ENCODE measurements at places on chromosomes 6 and 20. TPM values are rescaled to one million over a fixed set of nuclear protein-coding genes. Genes with fewer than 3 reads are reported as not detected.

GNAS-AS1 gene
- 0.33 TPM for total RNA-seq

SMIM8 gene
- total RNA-seq: 7.8 TPM

GGTLC1 gene
- total RNA-seq: not detected

GRIK2 gene
- total RNA-seq: under 0.01 TPM

CD109 gene
- 12.8 TPM for total RNA-seq

PHACTR3 gene
- not detected for total RNA-seq

C6orf163 gene
- 1.8 TPM for total RNA-seq

HEY2 gene
- not detected for total RNA-seq

SSTR4 gene
- total RNA-seq: not detected

IRF4 gene
- total RNA-seq: under 0.01 TPM

TSPO2 gene
- total RNA-seq: not detected

FABP7 gene
- total RNA-seq: not detected

CRISP3 gene
- total RNA-seq: not detected

SNAP25 gene
- total RNA-seq: 4.5 TPM

PAK5 gene
- total RNA-seq: not detected

GRCh38 chr20:3239867-3240775, 1.1 kb upstream of the SLC4A11 start:
- DNase-seq: peak; percentile 23

DNA sequence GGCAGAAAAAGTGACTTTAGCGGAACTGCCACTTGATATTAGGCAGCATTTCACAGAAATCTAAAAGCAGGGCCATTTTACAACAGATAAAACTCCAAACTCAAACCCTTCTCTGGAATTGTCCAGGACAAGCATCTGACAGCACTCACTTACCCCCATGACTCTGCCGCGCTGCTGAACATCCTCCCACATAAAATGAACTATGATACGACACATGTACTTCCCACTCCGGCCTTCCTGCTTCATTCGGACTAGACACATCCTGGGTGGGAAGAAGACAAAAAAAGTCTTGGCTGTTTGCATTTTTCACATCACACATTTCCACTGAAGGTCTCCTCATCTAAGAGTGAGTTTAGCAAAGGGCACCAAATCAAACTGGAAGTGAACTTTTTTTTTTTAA, 54.8 kb upstream of the FAM83C start:
- DNase-seq: no peak

DNA sequence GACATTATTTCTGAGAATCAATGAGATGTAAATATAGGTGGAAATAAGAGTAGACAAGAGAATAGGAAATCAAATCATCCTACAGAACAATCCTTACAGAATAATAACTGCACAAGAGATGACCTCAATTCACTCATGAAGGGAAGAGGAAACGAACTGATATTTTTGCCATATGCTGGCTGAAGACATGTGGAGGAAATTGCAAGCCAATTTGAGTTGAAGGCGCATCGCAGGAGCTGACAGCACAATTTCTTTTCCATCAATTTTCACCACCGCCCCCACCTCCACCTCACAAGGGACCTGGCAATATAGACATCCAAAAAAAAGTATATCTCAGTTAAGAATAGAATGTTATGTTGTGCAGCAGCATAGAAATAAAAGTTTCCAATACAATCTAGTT, 20.3 kb downstream of the CITED2 start:
- DNase-seq: no peak

- no peak for DNase-seq
These were observed 310.4 kb upstream of the SUPT3H start for GRCh38 chr6:45688180-45688579.

DNA sequence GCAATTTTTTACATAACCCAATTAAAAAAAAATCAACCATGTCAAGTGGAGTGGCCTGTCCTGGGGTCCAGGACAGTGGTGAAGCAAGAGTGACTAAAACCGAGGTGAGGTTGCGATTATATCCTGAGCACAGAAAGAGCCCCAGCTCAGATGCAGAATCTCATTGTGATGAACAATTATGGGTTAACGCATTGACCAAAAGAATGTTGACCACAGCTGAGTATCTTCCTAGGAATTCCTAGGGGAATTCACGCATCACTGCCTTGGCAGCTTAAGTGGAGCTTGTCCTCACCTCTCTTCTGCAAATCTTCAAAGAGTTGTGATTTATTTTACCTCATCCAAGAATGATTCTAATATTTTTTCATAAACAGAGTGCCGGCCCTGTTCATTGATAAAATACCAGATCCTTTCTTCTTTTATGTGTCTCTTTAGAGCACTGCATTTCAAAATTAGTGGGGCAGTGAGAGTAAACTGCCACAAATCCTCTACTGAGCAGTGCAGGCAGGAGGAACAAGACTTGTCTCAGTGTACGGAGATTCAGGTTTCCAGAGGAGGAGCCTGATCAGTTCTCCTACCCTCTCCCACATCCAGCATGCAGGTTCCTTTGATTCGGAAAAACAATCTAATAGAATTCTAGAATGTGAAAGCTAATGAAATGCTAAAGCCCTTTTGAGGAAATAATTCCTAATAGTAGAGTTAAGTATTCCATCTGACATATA, 60.1 kb upstream of the ZNF184 start:
- DNase-seq: no peak

DNA sequence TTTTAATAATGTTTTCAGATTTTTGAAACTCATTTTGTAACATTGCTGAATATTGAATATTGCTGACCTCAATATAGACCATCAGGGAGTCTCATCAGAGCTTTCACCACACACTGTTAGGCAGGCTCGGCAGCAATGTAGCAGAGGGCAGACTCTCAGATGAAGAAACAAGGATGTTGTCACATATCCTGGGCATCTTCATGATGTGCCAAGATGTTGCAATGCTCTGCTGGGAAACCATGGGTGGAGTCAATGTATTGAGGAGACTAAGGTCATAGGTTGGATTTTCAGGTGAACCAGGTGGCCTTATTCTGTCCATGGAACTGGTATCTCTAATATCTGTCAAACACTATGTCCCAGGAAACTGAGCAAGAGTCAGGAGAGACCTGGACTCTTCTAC, 27.3 kb downstream of the NR2E1 start:
- no peak for DNase-seq

DNA sequence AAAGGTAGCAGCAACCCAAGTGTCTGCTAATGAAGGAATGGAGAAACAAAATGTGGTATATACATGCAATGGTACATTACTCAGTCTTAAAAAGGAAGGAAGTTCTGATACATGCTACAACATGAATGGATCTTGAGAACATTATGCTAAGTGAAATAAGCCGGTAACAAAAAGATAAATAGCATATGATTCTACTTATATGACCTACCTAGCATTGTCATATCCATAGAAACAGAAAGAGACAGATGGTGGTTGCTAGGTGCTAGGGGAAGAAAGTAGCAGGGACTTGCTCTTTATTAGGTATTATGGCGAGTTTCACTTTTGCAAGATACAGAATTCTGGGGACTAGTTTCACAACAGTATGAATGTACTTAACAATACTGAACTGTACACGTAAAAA, 46.6 kb downstream of the UBR2 start:
- DNase-seq: no peak

DNA sequence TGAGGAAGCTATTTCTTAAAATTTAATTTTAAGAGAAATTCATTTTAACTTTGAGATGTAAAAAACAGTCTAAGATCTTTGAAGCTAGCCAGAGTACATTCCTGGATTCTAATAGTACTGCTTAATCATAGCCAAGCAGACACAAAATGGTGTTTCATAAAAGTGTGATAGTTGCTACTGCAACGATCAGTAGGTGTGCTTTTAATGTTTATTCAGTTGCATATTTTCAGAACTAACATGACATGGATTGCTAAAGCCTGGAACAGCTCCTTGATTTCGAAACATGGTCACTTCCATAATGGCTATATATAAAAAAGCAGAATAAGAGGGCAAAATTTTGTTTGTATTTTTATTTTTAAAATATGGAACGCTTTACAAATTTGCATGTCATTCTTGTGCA, 35.5 kb downstream of the SESN1 start:
- DNase-seq: peak; percentile 38

- no peak for DNase-seq
These were observed 37.4 kb downstream of the HIVEP2 start for GRCh38 chr6:142907544-142907943.

DNA sequence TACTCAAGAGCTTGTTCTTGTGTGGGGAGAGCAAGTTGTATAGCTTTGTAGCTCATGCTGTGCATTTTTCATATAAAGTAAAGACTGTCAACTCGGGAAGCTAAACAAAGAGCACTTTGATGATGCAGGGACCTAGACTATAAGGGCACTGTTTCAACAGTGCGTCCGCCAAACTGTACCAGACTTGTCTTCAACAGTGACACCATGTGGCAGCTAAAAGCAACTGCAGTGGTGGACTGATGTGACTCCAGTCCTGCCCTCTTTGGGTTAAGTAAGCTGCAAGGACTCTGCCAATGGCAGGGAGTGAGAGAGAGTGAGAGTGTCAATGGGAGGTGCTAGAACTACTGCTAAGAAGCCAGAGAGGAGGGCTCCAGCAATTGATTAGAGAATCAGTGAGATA, 48.1 kb upstream of the MC3R start:
- no peak for DNase-seq

DNA sequence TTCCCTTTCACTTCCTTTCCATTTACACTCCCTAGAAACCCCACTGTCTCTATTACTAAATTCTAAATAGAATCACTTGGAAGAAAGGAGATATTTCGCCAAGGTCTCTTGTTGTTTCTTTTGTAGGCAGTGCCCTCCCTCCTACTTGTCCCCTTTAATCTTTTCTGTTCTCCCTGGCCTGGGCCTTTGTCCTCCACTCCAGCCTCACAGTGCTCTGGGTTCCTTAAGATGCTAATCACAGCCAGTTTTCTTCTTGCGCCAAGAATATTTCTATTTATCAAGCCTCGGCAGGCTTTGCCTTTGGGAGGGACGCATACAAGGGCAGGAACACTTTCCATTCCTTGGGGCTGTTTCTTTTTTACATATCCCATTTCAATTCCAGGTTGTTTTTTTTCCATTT, 520.6 kb upstream of the CHD6 start:
- DNase-seq: no peak

- DNase-seq: peak; percentile 53
These were observed 18.2 kb upstream of the OCSTAMP start for GRCh38 chr20:46568570-46569129.

- peak; percentile 93 for DNase-seq
These were observed 11.8 kb downstream of the ADTRP start for GRCh38 chr6:11766589-11767450.

DNA sequence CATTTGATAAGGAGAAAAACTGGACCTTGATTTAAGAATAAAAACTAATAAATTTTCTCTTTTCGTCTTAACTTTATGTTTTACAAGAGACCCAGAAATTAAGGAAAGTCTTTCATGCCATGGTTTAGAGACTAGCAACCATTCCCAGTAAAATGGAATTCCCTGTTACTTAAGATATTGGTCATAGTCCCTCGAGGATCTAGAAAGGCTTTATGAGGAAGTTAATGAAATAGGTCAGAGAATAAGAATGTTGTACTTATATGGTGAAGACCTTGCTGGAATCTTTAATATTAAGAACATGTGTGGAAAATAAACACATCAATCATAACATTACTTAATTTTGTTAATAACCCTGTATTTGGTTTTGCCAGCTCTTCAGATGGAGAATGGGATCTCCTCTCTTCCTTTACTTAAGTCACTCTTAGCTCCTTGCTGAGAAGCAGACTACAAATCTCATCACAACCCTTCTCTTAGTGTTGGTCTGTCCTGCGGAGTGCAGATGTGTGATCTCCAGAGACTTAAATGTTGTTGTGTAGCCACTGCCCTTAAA, 382.9 kb downstream of the QKI start:
- no peak for DNase-seq

DNA sequence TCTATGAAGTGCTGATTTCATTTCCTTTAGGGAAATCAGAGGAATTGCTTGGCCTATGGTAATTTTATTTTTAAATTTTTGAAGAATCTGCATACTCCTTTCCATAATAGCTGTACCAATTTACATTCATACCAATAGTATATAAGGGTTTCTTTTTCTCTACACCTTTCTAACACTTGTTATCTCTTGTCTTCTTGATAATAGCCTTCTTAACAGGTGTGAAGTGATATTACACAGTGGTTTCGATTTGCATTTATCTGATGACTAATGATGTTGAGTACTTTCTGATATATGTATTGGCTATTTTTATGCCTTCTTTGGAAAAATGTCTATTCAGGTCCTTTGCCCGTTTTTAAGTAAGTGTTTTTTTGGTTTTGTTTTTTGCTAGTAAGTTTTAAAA, 40.8 kb downstream of the SMAP1 start:
- DNase-seq: no peak

DNA sequence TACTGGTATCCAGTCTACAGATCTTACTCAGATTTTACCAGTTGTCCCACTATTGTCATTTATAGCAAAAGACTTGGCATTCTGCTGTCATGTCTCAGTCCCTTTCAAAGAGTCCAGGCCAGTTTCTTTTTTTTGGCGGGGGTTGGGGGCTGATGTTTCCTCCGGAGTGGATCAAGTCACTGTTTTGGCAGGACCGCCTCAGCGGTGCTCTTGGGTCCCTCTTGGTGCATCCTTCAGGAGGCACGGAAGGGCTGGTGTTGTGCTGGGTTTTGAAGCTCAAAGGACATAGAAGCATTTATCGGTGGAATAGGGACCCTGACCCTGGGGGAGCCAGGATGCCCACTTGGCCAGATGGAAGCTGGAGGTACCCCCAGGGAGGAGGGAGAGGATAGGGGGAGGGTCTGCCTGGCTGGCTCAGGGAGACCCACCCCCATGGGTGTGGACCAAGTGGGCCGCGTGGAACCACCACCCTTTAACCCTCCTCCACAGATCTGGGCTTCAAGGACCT, 10.8 kb downstream of the RBCK1 start:
- DNase-seq: no peak

- no peak for DNase-seq
These were observed 1.3 kb upstream of the UBE2J1 start for GRCh38 chr6:89353702-89354392.

DNA sequence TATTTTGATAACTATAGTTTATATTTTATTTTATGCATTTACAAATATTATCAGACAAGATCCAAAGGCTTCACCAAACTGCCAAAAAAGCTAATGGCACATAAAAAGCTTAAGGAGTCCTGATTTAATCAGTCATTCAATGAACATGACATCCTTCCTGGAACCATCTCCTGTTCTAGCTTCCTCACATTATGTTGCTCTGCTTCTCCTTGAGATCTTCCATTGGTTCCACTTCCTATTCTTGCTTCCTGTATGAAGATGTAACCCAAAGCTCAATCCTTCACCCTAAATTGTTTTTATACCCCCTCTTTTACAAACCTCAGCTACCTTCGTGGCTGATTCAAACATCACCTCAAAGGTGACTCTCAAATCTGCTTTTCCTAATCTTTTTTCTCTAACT, 4.5 kb upstream of the BRD2 start:
- DNase-seq: no peak

Measured in fibroblast of lung (primary cell).